Left kidney (tissue), 8 donors: ENCODE measurements at places on chromosomes 2 and 18. TPM values are rescaled to one million over a fixed set of nuclear protein-coding genes. Genes with fewer than 3 reads are reported as not detected.
A peak's percentile ranks its signal among the peaks of the same experiment; 100 is the strongest.

- no peak for DNase-seq
Measured at GRCh38 chr2:74199871-74200305, 1.5 kb downstream of the MTHFD2 start.

LRRTM1 gene
- polyA plus RNA-seq: 19.8 TPM

DNA sequence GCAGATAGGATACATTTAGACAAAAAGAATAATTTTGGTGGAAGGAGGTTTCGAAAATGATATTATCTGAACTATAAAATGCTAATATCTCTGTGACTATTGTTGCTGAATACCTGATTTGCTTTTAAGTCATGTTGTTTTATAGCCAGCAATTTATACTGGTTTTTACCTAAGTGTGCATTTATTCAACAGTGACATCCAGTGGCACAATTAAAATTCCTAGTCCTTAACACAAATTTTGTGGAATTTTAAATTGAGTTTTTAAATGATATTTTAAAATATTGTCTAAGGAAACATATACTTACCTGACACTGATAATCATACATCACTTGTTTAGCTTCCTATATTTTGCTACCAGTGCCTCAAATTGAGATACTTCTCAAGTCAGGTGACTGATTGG, 144.8 kb downstream of the ARHGAP28 start:
- no peak for DNase-seq

- no peak for DNase-seq
Measured at GRCh38 chr2:65261676-65262075, 34.0 kb downstream of the ACTR2 start.

- DNase-seq: peak; percentile 76
Measured at GRCh38 chr18:61893971-61894750, 1.4 kb upstream of the RNF152 start.
